ENCODE measurements at places on chromosomes 5 and 9.

DNA sequence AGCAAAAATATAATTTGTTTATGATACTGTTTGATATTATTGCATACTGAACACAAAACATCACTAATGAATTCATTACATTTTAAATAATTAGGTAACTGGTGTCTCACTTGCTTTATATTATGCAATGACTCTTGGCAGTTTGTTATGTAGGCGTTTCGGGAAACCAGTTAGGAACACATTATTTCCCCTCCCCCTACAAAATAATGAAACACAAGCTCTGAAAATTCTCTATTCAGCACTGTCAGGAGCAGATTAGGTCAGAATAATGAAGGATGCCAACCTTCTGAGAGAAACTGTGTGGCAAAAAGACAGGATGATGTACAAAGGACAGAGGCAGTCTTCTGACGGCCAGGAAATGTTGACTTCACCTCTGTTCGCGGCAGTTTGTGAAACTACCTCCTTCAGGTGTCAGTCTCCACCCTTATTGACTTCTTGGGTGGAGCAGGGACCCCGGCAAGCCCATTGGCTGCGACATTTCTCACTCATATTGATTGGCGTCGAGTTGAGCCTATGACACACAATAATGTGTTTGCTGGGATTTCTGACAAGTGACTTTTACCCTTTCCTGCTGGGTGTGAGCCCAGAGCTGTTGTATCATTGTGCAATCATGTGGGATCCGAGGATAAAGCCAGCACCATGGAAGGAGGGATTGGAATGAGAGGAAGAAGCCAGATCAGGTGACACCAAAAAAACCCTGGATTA lies 33.9 kb downstream of the SH3PXD2B start:
- peak; percentile 80 for DNase-seq

GRCh38 chr9:68778635-68779034 lies 73.6 kb downstream of the PIP5K1B start:
- DNase-seq, result no peak

DNA sequence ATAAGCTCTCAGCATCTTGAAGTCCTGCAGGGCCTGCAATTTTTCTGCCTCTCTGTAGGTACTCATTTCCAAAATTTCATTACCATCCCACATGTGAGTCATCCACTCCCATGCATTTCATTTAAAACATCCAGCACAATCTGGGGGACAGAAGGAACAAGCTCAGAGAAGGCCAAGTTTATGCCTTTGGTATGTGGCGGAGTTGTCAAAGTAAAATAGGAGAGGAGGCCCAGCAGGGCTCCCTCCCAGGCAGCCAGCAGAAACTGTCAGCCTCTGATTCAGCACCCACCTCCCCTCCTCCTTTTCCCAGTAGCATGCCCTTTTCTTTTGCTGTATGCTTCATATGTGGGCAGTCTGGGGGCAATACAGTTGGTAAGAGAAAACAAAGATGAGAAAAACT lies 126.4 kb upstream of the ZNF366 start:
- DNase-seq, result no peak

DNA sequence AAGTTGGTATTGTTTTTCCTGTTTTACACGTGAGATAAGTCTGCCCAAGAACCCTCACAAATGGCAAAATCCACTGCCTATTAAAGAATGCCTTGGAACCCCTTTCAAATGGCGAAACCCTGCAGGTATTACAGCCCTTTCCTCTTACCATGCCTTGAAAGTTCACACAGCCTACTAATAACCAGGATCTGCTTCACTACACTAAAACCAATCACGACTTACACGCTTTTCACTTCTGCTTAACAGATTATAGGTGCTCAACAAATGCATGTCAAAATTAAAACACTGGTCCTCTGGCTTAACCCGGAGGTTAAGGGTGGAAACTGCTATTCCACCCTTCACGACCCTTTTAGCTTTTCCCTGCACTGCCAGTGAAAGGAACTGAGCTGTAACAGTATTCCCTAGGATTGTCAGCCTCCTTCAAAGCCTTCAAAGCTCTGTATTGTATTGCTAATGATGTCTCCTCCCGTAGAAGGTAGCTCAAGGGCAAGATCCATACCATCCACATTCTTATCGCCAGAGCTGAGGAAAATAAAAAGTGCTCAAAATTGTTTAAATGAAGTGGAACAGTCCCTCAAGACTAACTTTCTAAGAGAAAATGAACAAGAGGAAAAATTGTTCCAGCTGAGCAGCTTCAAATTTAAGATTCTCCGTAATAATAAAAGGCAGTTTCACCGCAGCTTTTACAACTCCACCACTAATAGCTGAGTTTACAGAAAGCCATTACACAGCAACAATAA lies 997 bp downstream of the AUH start:
- DNase-seq, result no peak

DNA sequence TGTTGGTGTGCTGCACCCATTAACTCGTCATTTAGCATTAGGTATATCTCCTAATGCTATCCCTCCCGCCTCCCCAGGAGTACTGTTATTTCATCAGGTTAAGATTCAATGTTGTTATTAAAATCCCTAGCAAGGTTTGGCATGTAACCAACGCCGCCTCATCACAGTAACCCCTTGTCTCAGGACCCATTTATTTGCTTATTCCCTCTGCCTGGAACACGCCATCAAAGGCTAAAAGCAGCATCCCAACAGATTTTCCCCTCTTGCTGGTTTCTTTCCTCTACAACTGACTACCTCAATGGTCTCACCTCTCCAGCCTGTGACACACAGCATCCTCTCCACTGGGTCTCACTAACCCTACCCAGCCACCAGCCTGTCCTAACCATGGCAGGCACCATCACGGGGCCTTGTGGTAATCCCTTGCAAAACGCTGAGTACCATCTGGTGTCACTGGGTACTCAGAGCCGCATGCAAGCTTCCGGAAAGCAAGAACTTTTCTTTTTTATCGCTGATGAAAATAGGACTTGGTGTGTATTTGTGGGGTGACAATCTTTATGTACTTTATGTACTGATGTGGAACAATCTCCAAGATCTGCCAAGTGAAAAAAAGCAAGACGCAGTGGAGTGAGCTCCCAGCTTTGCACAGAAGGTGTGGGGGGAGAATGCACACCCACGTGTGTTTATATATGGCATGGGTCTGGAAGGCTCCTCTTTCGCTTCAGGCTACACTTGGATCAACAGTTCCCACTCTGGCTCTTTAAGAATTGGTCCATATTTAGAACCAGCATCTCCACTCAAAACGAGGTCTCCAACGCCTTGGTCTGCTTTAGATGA lies 6.1 kb downstream of the RPS14 start:
- no peak for DNase-seq

- DNase-seq, result no peak
These were observed 100.4 kb downstream of the EBF1 start for GRCh38 chr5:158999339-158999738.

DNA sequence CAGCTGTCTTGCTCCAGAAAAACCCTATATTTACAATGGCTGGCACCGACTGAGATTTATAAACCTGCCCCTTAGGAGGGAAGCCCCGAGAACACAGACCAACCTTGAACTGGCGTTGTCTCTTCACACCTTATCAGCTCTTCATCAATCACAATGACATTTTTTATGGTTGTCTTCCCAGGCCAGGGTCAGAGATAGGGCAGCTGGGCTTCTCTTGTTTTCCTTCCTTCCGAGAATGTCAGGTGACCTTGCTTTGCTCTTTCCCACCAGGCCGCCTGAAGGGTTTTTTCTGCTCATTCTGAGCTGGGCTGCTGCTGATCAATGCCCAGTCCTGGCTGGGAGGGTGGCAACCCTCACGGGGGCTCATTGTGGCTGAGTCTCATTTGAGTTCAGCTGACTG lies 619.1 kb downstream of the CCDC171 start:
- DNase-seq, result no peak

DNA sequence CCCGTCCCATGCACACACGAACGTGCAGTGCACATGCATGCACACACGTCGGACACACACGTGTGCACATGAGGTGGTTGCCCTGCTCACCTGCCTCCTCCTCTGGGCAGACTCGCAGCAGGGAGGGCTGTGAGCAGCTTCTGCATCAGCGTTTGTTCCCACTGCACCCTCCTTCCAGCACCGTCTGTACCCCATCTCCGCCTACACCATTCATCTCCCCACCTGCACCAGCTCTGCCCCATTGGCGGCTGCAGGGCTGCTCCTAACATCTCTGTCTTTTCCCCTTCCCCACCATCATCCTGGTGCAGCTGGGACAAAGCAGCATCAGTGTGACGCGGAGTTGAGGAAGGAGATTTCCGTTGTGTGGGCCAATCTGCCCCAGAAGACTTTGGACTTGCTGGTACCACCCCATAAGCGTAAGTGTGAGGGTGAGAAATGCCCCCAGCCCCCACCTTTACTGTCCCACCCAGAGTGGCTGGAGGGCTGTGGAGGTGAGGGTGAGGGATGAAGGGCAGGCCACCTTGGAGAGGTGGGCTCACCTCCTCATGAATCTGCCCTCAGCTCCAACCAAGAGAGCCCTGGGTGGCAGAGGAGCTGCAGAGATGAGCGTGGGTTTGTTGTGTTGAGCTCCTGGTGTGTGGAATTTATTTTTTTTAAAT lies 234.6 kb downstream of the CACNA1B start:
- DNase-seq, result no peak

DNA sequence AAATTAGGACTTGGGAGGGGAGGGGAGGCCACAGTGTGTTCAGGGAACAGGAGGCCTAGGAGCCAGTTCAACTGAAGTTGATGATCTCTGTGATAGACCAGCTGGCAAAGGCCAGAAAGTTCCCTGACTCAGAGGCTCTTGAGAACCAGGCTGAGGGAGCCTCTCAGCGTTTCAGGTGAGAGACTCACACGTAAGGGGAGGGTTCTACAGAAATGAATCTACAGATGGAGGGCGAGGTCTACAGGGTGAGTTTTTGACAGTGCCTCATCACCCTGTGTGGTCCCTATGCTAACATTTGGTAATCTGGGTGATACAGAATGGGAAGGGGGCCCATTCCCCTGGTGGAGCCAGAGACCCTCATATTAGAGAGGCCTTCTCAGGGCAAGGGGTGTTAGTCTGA lies 32.0 kb downstream of the ENHO start:
- DNase-seq, result no peak

GRCh38 chr5:167726642-167727041 lies 564.8 kb upstream of the WWC1 start:
- no peak for DNase-seq

DNA sequence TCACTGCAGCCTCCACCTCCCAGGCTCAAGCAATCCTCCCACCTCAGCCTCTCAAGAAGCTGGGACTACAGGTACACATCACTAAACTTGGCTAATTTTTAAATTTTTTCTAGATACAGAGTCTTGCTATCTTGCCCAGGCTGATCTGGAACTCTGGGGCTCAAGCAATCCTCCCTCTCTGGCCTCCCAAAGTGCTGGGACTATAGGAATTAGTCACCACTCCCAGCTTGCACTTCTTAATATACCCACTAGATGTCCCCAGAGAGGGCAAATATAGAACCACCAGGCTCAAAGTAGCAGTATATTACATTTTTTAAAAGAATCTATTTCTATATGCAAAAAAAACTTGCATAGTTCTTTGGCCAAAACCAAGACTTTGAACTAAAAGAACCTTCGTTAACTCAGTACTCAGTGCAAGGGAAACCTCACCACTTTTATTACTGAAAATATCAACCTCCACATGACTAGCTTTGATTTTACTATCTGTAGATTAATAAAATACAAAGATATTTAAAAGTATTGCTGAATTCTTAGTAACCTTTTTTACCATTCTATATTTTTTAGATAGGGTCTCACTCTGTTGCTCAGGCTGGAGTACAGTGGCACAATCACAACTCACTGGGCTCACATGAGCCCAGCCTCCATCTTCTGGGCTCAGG lies 25.8 kb upstream of the HSD17B3 start:
- peak; percentile 77 for DNase-seq

DNA sequence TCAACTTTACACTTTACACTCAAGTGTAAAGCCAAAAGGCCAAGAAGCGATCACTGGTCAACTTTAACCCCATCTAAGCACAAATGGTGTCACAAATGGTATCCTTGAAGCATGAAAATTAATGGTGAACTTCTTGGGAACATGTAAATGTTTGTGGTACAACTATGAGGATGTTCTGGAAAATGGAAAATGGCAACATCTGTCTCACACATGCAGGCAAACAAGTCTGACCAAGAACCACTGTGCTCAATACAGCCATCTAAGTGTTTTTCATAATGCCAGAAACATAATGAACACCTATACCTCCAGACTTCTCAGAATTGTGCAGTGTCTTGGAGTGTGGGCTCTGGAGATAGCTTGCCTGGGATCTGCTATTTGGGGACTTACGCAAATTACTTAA lies 171.0 kb downstream of the GLIS3 start:
- DNase-seq, result no peak

GRCh38 chr5:100790951-100791350 lies 112.1 kb downstream of the ST8SIA4 start:
- DNase-seq, result no peak

DNA sequence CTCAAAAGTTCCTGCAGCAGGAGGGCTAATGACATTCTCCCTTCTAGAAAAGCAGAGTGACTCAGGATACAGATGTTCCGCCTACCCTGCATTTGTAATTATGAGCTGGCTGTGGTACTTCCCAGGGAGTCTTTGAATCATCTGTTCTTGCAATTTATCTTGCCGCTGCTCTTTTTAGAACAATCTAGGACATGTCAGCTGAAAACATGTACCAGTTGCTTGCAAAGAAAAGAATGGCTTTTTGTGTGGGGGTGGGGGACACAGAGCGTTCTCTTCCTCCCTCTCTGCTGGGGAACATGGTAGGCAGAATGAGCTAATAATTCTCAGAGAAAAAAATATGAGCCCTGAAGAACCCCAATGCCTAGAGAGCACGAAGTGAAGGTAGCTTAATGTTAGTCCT lies 51.7 kb upstream of the TUT7 start:
- DNase-seq, result peak; percentile 62

- peak; percentile 46 for DNase-seq
These were observed 1.7 kb upstream of the SLC34A1 start for GRCh38 chr5:177382423-177383029.

GRCh38 chr5:73311291-73312110 lies 137.1 kb downstream of the FOXD1 start:
- DNase-seq, result no peak

DNA sequence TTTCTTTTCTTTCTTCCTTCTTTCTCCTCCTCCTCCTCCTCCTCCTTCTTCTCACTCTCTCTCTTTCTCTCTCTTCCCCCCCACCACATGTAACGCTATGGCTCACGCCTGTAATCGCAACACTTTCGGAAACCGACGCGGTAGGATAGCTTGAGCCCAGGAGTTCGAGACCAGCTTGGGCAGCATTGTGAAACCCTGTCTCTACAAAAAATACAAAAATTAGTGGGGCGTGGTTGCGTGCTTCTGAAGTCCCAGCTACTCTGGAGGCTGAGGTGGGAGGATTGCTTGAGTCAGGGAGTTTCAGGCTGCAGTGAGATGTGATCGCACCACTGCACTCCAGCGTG lies 736 bp upstream of the GLDC start:
- DNase-seq, result no peak

DNA sequence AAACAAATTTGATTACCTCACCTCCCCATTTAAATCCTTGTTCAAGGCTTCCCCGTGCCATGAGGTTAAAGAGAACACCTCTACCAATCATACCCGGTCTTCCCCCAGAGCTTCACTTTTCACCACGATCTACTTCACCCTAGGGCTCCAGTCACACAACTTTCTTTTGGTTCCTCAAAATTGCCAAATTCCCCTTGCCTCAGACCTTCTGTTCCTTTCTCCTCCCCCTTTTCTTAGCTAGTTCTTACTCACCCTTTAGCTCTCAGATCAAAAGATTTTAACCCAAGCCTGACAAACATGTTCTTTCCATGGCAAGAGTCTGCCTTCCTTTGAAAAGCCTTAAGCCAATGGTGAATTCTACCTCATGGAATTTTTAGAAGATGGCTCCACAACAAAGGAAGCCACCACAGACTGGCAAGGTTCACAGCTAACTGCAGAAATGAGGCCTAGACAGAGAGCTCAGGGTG lies 56.7 kb downstream of the MAPKAP1 start:
- peak; percentile 81 for DNase-seq

GRCh38 chr5:312845-313244 lies 8.7 kb upstream of the AHRR start:
- DNase-seq, result no peak

All from suppressor macrophage (primary cell).